Endodermal cell (in vitro differentiated cells): ENCODE measurements at places on chromosomes 3 and 15.

- no peak for DNase-seq
These were observed 9.7 kb downstream of the GP9 start for GRCh38 chr3:129070086-129070885.

GRCh38 chr15:77387365-77388105 is 32.4 kb downstream of the PEAK1 start:
- no peak for DNase-seq

DNA sequence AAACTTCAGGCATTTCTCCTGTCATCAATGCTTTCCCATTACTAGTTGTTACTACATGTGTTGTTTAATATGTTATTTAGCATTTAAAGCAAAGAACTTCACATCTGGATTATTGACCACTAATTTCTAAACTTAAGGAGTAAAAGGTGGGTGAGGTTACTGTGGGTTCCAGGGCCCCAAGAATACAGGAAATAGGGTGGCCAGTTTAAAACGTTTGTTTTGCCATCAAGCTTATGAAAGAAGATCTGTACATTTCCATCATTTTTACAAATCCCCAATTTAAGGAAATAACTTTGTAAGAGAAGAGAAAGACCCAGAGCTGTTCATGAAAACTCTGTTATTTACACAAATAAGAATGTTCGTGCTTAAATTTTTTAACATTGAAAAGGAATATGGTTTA is 54.5 kb upstream of the ACKR4 start:
- no peak for DNase-seq

- DNase-seq: no peak
These were observed 95.2 kb downstream of the SEMA6D start for GRCh38 chr15:47812470-47812999.

GRCh38 chr3:81886081-81886480 is 124.6 kb upstream of the GBE1 start:
- no peak for DNase-seq

DNA sequence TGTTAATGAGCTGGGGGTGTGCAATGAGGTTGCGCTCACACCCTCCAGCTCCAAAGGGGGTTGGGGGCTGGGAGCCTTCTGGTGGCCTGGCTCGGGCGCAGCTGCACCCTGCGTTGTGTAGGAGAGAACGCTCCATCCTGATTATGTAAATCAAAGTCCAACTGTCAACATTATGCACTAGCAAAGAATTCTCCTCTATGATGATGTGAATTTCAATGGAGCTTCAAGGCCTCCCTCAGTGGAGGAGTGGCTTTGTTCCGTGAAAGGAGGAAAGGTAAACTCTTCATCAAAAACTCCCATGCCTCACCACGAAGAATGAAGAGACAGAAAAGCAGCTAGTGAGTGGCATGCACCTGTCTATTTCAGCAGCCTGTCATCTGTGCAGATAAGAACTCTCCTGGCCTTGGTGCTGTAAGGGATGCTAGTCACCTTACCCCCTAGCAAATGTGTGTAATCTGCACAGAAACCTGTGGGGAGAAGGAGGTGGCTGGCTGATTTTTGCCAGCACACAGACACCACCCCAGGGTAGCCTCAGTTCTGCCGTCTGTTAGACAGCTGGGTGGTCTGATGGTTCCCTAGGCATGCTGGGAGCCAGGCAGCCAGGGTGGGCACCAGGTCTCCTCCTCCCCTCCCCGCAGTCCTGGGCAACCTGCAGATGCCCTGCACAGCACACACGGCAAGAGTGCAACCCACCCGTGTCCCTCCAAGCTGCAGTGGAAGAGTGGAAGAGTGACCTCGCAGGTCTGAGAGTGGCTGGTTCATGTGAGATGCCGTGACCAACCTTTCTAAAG is 47.0 kb upstream of the TRPM1 start:
- DNase-seq: peak; percentile 66
